ENCODE measurements at places on chromosomes 6 and 20.

DNA sequence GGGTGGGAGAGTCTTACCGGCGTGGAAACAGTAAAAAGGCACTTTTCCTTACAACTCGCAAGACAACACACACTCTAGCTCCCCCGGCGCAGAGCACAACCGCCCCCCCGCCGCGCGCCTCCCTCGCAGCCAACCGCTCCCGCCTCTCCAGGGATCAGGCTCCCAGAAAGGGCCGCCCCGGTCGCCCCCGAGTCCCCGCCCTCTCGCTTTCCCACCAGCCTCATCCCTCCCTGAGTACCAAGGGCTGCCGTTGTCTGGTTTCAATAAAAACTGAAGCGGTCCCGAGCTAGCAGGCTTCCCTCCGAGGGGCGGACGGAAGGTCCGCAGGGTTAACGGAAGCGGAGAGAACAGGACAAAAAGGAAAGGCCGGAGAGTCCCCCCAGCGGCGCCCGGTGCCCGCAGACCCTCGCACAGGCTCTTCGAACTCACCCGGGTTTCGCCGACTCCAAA, 804 bp downstream of the ELOVL5 start:
- DNase-seq: peak; percentile 25

DNA sequence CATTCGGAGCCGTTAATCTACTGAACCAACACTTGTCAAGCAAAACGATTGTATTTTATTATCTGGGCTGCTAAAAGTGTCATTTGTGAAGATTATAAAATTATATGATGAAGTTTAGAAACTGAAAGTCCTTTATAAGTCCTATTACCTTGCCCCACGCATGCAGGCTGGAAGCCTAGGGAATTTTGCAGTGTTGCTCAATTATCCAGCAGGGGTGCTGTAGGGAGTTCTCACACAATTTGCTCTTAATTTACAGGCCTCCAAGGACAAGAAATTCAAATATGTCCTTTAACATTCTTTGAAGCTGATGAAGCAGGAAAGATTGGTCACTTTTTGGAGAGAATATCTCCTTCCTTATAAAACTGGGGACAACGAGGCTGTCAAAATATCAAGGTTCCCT, 368.9 kb downstream of the LMBRD1 start:
- no peak for DNase-seq

DNA sequence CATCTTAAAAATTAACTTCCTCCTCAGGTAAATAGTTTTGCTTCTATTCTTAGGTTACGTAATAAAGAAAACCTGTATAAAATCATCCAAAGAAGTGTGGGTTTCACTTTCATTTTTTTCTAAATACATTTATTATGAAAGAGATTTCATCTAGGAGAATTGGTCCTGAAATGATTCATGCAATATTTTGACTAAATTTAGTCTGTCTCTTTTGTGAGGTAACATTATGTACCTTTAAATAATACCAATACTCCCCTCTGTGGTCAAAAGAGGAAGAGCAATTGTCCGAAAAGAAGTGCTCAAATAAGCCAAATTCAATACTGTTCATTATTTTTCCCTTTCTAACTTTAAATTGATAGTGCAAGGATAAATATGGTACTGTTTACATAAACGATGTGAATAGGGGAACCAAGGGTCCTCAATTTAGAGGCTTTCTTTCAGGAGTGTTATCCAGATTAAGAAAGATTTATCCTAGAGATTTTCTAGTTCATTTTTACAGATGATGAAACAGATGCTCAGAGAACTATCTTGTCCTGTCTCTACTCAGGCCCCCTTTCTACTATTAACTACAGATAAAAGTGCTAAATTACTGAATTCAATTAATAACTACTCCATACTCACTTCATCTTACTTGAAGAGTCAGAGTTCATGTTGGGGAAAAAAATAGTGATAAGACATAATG, 26.2 kb downstream of the CYP39A1 start:
- DNase-seq: no peak

DNA sequence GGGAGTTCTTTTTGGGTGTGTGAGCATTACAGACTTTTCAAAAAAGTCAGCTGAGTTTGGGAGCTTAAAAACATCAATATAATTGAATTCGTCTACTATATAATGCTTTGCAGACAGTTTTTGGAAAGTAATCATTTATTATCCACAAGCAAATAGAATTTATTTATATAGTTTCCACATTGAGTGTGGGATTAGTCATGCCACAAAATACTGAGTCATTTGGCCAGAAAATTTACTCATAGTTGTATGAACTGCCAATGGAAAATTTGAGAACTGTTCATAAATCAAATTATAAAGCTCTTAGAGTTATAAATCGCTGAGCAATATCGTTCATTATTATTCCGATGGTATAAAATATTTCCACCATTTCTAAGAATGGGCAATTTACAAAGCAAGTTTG, 5.0 kb downstream of the BEND6 start:
- no peak for DNase-seq

DNA sequence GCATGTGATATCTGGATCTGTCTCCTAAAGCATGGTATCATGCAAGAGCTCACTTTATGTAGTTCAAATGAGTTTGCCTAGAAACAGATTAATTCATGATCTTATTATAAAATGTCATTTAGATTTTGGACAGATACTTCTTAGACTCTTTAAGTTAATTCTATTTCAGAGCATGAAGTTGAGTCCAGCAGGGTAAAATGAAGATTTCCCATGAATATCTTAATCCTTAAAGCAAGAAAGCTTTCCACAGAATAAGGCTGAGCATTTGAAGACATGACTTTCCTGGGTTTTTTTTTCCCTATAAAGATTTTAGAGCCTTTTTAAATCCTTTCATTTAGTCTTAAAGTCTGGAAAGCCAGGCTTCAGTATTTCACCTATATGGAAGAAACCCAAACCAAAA, 556.0 kb upstream of the GJE1 start:
- DNase-seq: no peak

DNA sequence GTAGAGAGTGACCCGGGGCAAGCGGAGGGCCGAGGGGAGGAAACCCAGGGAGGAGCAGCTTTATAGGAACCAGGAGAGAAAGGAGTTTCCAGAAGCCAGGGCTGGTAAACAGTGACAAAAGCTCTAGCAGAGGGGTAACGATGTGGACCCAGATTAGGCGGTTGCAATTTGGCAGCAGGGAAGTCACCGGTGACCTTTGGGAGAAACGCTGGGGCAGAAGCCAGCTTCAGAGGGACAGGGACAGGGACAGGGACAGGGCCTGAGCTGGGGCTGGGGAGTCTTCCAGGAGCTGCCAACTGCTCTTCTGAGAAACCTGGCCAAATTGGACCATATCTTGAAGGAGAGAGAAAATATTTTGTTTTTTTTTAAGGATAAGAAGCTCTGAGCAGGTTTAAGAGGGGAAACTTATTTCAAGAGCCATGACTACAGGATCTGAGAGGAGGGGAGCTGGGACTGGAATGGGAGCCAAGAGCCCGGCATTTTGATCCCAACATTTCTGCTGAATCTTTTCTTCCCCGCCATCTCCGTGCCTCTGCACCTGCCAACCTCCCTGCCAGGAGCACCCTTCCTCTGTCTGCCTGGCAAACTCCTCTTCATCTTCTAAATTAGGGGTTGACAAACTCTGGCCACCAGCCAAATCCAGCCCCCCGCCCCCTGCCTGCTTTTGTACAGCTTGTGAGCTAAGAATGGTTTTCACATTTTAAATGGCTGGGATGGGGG, 22.6 kb upstream of the PREX1 start:
- DNase-seq: no peak

DNA sequence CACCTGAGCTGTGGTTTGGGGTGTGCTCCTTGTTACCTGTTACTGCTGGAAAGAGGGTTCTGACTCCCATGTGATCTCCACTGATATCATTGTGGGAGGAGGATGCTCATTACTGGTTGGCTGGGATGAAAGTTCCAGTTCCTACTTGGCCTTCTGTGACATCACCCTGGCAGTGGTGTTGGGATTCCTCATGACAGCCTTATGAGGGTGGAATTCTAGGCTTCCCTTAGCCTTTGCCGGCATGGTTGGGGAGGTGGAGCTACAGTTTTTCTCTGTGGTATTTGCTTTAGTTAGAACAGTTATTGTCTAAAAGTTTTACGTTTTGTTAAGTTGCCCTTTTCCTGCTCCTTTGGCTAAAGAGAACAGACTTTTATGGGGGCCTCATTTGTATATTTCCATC, 112.1 kb downstream of the AFG1L start:
- DNase-seq: no peak
